ENCODE measurements at places on chromosomes 1 and 21.

DNA sequence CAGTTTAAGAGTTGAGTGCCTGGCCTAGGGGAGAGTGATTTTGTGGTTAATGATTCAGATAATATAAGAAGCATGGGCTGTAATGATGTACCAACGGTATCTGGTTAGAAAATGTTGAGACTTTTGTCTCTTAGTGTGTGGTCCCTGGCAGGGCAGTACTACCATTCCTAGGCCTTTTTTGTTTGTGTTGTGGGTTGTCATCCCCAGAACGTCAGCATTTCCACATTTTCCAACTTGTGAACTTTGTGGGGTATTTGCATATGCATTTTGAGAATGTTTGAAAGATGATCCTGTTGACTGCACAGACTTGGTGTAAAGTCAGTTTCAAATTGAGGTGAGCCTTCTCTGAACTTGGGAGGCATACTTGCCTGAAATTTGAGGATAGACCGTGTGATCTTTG, 11.4 kb downstream of the NEK7 start:
- DNase-seq = no peak

DNA sequence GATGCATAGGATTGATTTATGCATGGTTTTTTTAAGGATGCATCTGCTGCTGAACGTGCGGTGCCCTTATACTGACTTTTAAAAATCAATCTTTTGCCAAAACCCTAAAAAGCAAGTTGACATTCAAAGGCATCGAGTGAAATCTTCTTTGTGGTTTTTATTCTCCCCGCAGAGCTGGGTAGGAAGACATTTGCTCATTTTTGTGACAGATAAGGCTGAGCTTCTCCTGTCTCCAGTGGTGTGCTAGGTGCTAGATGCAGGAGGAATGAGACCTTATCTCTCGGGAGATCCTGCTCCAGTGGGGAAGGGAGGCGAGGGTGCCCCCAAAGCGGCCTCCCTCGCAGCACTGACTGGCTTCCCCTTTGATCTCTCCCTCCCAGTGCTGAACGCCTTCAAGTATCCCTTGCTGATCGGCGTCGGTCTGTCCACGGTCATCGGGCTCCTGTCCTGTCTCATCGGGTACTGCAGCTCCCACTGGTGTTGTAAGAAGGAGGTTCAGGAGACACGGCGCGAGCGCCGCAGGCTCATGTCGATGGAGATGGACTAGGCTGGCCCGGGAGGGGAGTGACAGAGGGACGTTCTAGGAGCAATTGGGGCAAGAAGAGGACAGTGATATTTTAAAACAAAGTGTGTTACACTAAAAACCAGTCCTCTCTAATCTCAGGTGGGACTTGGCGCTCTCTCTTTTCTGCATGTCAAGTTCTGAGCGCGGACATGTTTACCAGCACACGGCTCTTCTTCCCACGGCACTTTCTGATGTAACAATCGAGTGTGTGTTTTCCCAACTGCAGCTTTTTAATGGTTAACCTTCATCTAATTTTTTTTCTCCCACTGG, 14.9 kb upstream of the CD101 start:
- DNase-seq = peak; percentile 56

DNA sequence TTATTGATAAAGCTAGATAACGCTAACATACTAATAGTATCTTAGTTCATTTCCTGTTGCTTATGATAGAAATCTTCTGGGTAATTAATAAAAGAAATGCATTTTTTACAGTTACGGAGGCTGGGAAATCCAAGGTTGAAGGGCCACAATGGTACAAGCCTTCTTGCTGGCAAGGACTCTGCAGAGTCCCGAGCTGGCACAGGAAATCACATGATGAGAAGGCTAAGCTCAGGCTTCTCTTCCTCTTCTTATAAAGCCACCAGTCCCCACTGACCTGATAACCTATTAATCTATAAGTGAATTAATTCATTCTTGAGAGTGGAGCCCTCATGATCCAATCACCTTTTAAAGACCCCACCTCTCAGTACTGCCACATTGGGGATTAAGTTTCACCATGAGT, 82.6 kb downstream of the GPR161 start:
- no peak for DNase-seq

GRCh38 chr1:82330330-82330729, 529.6 kb downstream of the ADGRL2 start:
- DNase-seq = no peak

GRCh38 chr1:189726806-189727205, 750.9 kb downstream of the BRINP3 start:
- DNase-seq = no peak

DNA sequence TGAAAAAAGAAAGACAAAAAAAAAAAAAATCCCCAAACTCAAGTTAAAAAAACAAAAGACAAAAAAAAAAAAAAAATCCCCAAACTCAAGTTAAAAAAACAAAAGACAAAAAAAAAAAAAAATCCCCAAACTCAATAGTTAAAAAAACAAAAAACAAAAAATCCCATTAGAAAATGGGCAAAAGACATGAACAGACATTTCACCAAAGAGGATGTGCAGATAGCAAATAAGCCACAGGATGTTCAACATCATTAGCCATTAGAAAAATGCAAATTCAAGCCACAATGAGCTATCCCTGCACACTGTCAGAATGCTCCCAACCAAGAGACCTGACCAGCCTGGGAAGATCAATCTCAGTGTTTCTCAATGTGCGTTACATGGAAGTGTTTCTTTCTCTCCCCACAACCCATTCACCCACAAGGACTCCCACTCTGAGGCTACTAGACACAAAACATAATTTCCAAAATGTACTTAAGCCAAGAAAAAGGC, 33.9 kb downstream of the MRAP start:
- no peak for DNase-seq

DNA sequence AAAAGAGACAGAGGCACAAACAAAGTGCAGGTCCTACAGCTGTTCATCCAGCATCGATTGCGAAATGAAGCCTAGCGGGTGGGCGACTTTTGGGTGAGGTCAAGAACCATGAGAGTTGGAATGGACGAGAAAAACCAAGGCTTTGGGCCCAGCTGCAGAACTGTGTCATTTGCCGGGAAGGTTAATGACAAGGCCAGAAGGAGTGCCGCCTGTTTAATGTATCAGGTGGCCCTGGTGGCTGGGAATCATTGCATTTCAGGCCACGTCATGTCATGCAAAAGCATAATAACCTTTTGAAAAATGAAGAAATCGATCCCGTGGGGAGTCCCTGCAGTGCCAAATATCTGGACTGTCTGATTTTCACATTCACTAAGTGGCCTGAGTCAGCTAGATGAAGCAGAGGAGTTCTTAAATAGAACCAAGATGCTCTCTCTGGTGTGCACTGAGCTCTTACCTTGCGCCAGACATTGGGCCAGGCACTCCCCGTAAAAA, 8.1 kb upstream of the RCC2 start:
- DNase-seq = no peak

All from activated naive CD4-positive, alpha-beta T cell treated with anti-CD3 and anti-CD28 coated beads for 36 hours (primary cell).